ENCODE measurements at places on chromosomes 16 and 17.

DNA sequence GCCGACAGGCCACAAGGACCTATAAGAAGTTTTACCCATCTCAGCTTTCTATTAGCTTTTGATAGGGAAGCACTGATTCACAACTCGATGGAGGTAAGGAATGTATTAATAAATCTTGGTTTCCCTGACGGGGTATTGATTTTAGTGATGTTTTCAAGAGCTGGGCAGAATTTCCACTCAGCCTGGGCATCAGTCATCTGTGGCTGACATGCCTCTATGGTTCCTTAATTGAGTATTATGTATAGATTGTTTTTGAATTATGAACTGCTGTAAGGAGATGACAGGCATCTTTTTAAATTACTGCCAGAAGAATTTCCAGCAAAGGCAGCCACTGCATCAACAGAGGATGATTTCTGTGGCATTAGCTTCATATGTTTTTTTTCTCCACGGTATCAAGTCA lies 128.6 kb downstream of the CPPED1 start:
- DNase-seq, result no peak

GRCh38 chr17:70922268-70922667 lies 752.9 kb downstream of the KCNJ2 start:
- no peak for DNase-seq

- no peak for DNase-seq
These were observed 787 bp downstream of the CDH11 start for GRCh38 chr16:65120831-65121721.

GRCh38 chr16:30032083-30032819 lies 1.2 kb upstream of the TLCD3B start:
- peak; percentile 86 for DNase-seq

DNA sequence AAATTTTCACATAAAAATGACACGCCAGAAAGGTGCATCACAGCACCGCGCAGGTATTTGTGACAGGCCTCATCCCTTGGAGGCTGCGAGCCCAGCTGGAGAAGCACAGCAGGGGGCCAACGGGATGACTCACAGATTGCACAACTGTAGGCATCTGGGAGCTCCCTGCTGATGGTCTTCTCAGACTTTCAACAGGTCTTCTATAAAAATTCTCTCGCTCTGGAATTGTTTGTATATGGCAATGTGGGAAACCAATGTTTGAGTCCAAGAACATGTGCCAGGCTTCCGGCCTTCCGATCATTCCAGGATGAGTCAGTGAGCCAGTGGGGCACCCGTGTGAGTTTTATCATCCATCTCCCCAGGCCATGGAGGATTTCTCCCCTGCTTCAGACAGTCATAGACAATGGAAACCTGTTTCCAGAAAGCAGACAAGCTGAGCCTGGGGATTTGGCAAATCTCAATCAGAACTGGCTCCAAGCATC lies 24.1 kb upstream of the ADORA2B start:
- no peak for DNase-seq

DNA sequence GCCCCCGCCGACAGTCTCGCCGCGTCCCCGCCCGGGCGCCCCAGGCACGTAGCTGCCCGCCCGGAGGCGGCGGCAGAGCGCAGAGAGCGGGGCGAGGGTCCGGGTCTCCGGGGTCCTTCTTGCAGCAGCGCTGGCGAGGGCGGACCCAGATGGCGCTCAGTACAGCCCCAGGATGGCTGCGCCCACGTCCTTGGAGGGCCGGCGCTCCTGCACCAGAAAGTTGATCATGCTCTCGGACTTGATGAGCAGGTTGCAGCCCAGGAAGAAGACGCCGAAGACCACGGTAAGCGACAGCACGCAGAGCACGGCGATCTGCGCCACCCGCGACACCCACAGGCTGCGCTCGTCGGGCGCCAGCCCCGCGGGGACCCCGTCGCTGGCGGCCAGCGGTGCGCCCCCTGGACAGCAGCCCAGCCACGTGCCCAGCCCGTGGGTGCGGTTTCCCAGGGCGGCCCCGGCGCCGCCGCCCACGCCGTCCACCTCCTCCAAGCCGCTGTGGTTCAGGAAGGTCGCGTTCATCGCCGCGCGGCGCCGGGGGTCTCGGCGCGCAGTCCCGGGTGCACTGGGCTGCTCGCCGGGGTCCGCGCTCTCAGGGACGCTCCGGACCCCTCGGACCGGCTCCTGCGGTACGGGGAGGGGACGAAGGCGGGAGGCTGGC lies 435 bp downstream of the RPRML start:
- DNase-seq, result peak; percentile 21

GRCh38 chr16:54488729-54489128 lies 202.1 kb upstream of the IRX3 start:
- no peak for DNase-seq

GRCh38 chr17:70517816-70518215 lies 348.5 kb downstream of the KCNJ2 start:
- no peak for DNase-seq

DNA sequence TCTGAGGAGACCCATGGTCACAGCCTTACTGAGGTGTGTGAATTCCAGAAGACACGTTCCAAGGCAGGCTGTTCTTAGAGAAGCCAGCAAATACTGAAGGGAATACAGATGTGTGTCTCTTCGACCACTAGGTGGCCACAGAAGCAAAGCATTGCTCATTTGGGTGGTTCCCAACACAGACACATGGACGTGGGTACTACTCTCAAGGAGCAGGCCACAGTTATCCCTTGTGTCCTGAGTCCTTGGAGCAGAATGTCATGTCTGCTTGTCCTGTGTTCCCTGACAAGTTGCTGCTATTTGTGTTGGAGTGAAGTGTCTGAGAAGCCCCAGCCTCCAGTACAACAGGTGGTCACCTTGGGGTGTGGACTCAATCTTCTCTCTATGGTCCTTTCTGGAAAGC lies 30.3 kb downstream of the HMOX2 start:
- peak; percentile 49 for DNase-seq

- no peak for DNase-seq
These were observed 9.2 kb upstream of the SSTR2 start for GRCh38 chr17:73155410-73156165.

DNA sequence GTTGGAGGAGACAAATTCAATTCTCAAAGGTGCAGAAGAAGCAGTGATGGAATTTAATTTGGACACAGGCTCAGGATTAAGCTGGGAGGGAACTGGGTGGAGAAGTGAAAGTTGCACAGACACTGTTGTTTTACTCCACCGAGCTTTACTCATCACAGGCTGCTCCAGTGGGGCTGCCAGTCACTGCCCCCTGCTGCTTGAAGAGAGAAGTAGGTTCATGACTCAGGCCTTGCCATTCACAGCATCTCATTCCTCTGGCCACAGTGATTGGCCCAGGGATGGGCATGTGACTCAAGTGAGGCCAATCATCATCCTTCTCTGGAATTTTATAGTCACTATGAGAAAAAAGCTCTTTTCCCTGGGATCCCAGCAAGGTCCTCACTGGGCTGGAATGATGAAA lies 11.8 kb downstream of the GNAO1 start:
- DNase-seq, result no peak

DNA sequence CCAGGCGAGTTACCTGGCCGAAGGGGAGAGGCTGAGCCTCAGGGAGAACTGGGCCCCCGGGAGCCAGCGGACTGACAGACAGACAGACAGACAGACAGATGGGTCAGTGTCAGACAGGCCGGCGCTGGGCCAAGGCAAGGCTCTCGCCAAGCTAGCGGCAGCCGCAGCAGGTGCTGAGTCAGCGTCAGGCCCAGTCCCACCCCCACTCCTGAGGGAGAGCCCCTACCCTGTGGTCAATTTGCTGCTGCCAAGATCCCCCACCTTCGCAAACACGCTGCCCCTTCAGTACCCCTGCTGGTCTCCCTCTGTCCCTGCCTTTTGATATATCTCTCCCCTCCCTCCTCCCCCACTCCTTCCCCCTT lies 1.5 kb downstream of the FGF11 start:
- no peak for DNase-seq

DNA sequence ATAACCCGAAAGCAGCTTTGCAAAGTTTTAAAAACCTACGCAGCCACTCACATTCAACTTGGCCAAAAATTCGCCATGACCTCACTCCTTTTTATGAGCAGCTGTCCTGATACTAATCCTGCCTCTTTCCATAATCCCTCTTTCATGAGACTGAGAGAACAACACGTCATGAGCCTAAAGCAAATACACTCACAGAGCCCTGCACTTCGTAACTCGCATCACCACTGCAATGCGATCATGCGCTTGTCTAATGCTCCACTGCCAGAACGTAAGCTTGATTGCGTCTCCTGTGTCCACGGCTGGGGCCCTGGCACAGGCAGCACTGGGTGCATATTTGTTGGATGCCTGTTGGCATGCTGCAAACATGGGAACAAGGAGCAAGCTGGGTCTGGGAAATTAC lies 36.2 kb downstream of the CDRT4 start:
- no peak for DNase-seq

DNA sequence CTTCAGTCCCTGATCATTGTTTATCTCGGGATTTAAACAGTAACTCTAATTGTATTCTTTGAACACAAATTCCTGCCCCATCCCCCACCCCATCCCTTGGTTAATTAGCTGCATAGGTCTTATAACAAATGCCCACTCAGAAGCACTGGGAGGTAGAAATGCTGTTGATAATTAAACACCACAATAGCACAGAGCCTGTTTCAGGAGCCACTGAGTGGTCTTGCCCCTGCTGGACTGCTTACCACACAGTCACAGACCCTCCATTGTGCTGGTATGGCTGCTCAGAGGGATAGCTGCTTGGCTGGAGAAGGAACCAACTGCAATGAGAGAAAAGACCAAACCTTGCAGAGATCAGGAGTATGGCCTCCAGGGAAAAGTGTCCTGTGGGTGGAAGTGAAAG lies 214.1 kb downstream of the ANKFN1 start:
- DNase-seq, result peak; percentile 55

GRCh38 chr16:68492543-68493411 lies 44.5 kb upstream of the SMPD3 start:
- DNase-seq, result no peak

- DNase-seq, result no peak
These were observed 71.3 kb downstream of the IL21R start for GRCh38 chr16:27473101-27473900.

DNA sequence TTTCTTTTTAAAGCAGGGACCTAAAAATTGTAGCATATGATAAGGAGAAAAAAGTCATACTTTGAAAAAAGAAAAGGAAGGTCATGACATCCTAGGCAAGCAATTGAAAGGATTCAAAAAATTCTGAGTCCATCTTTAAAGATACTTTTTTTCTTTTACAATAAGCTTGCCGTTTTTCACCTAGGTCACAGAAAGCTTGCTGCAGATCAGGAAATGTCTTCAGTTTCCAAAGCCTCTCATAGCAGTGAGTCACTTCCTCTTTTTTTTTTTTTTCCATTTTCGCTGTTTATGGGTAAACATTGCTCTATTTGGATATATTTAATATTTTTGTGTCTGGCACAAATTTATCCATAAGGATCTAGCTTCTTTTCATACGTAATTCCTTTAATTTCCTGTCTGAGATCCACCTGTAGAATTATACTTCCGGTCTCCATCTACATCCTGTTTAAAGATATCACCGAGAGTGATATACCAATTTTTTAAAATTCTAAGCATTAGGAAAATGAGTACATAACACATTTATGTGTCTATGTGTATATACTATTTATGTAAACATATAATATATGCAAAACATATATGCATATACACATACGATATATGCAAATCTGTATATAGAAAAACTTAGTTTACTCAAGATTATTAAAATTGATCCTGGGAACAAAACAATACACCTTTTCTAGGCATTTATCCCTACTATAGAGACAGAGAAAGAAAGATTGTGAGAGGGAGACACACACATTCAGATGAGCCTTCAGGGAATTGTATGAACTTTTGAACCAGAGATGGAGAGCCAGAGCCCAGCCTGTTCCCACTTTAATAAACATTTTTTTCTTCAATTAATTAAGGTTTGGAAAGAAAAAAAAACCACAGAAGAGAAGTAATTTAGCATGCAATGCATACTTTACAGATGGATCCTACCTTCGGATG lies 134.4 kb downstream of the SKAP1 start:
- no peak for DNase-seq

DNA sequence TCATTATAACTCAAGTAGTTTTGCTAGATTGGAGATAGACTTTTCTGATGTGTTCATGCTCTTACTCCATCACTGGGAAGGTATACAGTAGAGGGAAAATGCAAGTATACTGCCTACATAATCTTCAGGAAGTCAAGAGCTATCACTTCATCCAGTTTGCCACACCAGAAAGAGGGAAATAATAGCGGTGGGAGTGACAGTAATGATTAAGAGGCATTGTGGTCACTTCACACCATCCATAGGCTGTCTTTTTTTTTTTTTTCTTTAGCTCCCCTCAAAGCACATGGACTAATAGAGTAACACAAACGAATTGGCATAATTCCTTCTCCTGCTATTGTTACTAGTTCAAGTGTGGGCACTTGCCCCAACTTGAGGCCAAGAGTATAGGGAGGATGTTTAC lies 28.4 kb upstream of the HLF start:
- no peak for DNase-seq

DNA sequence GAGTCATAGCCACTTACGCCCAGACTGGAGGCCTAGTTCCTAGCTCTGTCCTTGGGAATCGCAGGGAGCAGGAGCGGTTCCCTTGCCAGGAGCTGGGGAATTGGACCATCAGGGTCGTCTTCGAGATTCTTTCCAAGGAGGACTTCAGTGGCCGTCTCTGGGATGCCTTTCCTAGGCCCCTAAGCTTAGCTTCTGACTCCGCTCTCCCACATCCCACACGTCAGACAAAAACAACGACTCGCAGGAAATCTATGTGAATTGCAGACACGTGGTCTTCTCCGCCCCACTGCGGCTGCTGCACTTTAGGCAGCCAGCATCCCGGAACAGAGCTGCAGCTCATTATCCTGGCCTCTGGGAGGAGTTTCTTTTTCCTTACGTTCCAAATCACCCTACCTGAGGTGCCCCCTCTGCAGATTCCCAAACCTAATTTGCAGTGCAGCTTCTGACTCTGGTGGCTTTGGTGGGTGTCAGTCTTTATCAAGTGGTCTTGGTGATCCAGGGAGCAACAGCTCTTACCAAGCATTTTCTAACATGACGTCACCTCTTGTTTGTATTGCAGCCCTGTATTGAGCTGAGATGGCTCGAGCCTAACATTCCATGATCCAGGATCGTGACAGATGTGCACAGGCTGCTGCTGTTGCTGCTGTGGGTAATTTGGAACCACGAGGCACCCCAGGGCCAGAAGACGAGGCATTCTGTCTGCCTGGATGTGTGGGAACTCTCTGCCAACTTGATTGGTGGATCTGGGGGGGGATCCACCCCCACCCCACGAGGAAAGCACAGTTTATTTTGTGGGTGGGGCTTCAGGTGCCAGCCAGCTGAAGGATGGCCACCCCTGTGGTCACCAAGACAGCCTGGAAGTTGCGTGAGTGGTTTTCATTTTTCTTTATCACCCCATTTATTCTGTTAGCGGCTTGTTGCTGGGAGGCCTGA lies 1.1 kb downstream of the KATNB1 start:
- DNase-seq, result no peak

- no peak for DNase-seq
These were observed 4.8 kb downstream of the IL4R start for GRCh38 chr16:27318392-27319256.

DNA sequence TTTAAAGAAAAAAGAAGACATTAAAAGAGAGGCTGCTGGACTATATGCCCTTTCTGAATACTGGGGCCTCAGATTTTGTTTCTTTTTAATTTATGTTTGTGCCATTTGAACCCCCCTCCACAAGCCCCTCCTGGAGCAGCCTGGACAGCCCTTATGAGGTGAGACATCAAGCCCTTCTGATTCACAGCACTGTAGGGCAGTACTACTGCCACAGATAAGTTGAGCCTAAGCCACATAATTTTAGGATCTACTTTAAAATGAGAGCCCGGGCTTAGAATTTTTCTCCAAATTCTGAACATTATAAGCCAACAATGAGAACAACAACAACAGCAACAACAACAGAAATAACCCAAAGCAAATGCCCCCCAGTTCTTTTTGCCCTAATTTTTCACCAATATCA lies 256.9 kb upstream of the SALL1 start:
- DNase-seq, result no peak
